ENCODE measurements at places on chromosomes 11 and 22.

- H3K4me1 ChIP-seq, result peaks cover 16% of the 10 kb centered on the region
- H3K4me3 ChIP-seq, result no peak overlapping the region
- no peak overlapping the region for H3K27ac ChIP-seq
- DNase-seq, result no peak
These were observed 57.0 kb downstream of the CELSR1 start for GRCh38 chr22:46480396-46480795.

DNA sequence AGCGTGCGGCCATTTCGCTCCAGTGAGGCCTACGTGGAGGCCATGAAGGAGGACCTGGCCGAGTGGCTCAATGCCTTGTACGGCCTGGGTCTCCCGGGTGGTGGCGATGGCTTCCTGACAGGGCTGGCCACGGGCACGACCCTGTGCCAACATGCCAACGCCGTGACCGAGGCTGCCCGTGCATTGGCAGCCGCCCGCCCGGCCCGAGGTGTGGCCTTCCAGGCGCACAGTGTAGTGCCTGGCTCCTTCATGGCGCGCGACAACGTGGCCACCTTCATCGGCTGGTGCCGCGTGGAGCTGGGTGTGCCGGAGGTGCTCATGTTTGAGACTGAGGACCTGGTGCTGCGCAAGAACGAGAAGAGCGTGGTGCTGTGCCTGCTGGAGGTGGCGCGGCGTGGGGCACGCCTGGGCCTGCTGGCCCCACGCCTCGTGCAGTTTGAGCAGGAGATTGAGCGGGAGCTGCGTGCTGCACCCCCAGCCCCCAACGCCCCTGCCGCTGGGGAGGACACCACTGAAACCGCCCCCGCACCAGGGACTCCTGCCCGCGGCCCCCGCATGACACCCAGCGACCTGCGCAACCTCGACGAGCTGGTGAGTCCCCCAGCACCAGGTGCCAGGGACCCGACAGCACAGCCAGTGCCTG, 1.8 kb downstream of the GAS2L1 start:
- no peak overlapping the region for H3K4me3 ChIP-seq
- DNase-seq, result no peak
- peaks cover 11% of the 10 kb centered on the region for H3K27me3 ChIP-seq
- H3K4me1 ChIP-seq, result peaks cover 23% of the 10 kb centered on the region
- H3K27ac ChIP-seq, result no peak overlapping the region

DNA sequence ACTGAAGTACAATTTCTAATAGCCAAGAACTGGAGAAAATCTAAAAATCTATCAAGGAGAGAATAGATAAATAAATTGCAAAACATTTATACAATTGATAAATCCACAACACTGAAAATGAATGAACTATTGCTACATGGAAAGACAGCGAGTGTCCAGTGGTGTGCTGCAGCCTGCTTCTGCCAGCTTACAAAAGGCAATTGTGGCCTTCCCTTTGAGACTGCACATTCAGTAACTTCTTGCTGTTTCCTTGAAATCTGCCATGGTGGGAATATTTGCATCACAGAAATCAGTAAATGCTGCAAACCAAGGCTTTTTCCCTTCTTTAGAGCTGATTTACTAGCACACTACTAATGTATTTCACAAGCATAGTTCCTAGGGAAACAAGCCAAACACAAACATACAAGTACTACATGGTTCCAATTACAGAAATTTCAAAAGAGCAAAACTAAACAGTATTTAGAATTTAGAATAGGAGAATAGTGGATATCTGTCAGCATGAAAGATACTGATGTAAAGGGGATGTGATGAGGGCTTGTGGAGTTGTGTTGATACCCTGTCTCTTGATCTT, 76.9 kb upstream of the TRIM77 start:
- no peak overlapping the region for H3K4me3 ChIP-seq
- H3K36me3 ChIP-seq, result no peaks in the 10 kb centered on the region
- H3K27ac ChIP-seq, result no peak overlapping the region
- no peaks in the 10 kb centered on the region for H3K27me3 ChIP-seq

- no peak overlapping the region for H3K4me3 ChIP-seq
- H3K27ac ChIP-seq, result no peak overlapping the region
- no peaks in the 10 kb centered on the region for H3K4me1 ChIP-seq
- H3K27me3 ChIP-seq, result no peaks in the 10 kb centered on the region
These were observed 209.6 kb upstream of the NTM start for GRCh38 chr11:131160846-131161245.

- DNase-seq, result no peak
- H3K27me3 ChIP-seq, result no peaks in the 10 kb centered on the region
- no peaks in the 10 kb centered on the region for H3K4me1 ChIP-seq
- no peak overlapping the region for H3K4me3 ChIP-seq
These were observed 6.8 kb downstream of the CCDC188 start for GRCh38 chr22:20143883-20144665.

DNA sequence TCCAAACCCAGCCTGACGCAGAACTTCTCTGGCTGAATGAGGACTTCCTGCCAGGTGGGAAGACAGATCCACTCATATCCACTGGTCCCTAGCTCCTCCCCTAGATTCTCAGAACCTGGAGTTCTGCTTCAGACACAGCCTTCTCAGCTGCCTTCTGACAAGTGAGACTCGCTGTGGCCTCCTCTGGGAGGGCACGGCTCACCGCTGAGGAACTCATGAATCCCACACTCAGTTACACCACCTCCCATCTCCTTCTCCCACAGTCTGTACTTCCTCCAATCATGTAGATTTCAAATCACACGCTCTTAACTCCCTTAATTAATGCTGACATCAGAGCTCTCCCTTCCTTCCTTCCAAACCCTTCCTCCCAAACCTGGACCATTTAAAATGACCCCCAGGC, 86.4 kb upstream of the TMEM45B start:
- H3K4me1 ChIP-seq, result no peaks in the 10 kb centered on the region
- H3K27me3 ChIP-seq, result no peaks in the 10 kb centered on the region
- no peaks in the 10 kb centered on the region for H3K36me3 ChIP-seq
- no peak overlapping the region for H3K27ac ChIP-seq

GRCh38 chr22:49532869-49533802, 294.5 kb downstream of the BRD1 start:
- no peaks in the 10 kb centered on the region for H3K36me3 ChIP-seq
- peaks cover 9% of the 10 kb centered on the region for H3K27me3 ChIP-seq
- H3K27ac ChIP-seq, result no peak overlapping the region
- H3K4me1 ChIP-seq, result peaks cover 12% of the 10 kb centered on the region

DNA sequence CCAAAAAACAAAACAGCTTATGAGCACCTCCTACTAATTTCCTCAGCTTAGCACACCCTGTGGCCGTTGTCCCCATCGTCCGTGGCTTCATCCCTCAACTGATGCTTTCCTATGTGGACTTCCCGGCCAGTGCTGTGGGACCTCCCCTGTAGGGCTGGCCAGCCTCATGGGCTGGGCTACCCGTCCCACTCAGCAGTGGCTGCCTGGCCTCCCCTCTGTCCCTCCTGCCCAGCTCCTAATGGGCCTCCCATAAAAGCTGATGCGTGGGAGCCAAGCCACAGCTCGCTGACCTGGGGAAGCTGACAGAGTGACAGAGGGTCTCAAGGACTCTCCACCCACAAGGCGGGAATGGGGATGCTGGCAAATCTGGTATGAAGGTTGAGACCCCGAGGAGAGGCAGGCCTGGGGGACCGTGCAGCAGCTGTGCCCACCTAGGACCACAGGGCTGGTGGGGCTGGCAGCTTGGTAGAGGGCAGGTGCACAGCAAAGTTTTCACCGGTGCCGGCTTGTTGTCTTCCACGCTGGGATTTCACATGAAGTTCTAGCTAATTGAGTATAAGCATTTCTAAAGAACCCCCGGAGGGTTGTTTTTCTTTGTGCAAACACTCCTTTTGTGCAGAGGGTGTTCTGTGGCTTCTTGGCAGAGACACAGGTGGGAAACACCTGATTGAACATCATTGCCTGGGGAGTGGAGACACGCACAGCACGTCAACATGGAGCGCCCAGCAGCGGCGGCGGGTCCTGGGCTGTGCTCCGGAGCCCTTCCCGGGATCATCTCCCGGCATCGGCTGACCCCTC, 23.2 kb downstream of the TBX1 start:
- no peak overlapping the region for H3K27ac ChIP-seq
- H3K4me3 ChIP-seq, result no peak overlapping the region
- peaks cover 3% of the 10 kb centered on the region for H3K4me1 ChIP-seq
- no peak for DNase-seq
- H3K36me3 ChIP-seq, result peaks cover 3% of the 10 kb centered on the region

Data from neuronal stem cell (in vitro differentiated cells).